ENCODE measurements at places on chromosomes 13 and 19.

DNA sequence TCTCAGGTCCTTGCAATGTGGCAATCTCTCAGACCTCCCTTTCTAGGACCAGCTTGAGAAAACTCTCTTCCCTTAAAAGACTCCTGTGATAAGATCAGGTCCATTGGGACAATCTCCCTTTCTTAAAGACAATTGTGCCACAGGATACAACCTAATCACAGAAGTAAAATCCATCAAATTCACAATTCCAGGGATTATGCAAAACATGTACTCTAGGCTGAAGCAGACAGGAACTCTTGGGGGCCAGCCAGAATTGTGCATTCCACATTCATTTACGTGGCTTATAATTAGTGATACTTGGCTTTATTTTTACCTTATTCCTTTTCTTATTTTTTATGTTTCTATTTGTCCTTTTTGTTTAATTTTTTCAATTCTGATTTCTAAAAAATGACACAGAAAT lies 257.9 kb downstream of the KLF12 start:
- DNase-seq: no peak

GRCh38 chr19:4851551-4852290 lies 15.7 kb downstream of the PLIN3 start:
- peak; percentile 57 for DNase-seq

DNA sequence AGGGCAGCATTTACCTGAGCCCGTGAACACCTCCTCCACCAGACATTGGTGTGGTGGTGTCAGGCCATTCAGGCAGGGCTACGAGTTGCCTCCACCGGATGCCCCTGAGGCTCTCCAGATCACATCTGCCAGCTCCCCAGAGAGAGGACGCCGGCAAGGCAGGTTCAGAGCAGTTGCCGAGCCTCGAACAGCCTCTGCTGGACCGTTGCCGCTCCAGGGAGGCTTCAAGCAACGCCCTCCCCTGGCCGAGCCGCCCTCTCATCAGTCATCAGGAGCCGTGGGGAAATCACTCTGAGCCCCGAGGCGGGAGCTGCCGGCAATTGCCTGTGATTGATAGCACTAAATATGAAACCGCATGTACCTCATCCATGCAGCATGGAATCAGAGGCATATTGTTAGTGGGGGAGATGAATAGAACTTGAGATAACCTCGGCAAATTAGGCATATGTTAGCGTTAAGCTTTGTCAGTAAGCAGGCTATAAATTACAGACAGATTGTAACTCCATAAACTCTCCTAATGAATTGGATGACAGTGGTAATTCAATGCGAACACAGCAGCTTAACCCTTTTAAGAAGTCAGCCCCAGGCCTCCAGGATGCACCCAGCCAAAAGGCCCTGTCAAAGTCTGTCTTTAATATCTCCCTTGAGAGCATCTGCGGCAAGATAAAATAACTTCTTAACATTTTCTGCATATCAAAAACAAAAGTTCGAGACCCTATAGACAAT lies 29.8 kb upstream of the SPACA7 start:
- DNase-seq: no peak

DNA sequence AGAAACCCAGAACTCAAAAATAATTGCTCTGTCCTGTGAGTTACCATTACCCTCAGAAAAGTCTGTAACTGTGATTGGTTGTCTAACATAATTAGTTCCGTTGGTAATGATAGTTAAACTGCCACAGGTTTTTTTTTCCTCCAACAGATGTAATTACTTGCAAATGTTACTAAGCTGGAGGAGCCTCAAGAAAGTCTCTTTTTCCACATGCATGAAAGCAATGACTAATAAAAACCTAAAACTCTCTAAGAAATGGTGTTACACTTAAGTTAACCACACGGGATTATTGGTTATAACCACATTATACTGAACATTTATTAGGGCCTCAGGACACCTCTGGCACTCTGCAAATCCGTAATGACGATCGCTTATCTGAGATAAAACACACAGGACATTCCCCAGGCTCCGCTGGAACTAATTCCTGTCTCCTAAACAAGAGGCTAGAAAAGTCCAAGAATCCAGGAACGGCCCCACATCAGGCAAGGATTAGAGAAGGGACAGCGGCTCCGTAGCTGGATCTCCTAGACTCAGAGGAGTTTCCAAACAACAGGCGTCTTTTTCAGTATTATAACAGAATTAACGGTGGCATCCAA lies 753 bp downstream of the ZNF235 start:
- no peak for DNase-seq

GRCh38 chr19:46630586-46631205 lies 5.3 kb downstream of the GNG8 start:
- no peak for DNase-seq

DNA sequence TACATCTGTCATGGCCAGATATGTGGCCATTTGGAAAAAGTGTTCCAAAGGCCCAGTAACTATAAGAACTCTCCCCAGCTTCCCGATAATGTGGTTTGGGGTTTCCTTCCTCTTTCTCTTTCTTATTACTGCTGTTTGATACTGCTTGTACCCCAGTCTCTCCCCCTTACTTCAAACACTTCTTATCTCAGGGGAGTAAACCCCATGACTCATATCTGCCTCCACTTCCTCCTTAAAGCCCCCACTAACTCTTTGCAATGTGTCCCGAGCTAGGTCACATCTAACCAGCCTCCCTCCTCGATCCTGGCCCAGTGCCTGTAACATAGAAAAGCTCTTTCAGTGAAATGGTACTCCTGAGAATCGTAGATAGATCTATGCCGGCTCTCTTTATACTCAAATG lies 82.4 kb upstream of the STARD13 start:
- no peak for DNase-seq

DNA sequence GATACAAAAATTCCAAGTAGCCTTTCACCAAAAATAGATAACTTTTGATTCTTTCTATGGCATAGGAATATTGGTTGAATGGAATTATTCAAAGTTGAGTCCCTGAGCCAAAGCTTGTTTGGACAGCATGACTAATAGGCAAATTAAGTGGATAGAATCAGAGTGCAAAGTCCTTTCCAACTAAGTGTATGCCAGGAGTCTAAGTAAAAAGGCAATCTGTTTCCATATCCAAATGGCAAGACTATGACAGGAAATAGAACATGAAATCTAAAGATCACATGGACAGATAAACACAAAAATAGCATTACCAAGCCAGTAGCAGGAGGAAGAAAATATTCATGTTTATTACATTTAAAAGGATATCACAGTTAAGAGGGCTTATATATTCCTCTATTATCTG lies 804.6 kb downstream of the SLITRK6 start:
- no peak for DNase-seq

DNA sequence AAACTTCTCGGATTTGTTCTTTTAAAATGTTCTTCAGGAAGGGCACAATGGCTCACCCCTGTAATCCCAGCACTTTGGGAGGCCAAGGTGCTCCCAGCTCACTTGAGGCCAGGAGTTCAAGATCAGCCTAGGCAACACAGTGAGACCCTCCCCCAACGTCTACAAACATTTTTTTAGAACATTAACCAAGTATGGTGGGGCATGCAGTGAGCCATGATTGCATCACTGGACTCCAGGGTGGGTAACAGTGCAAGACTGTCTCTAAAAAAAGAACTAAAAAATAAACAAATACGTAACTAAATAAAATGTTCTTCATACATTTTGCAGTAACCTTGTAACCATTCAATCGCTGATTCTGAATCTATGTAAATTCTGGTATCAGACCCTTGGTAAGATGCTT lies 2.1 kb upstream of the IPO5 start:
- DNase-seq: no peak

GRCh38 chr19:16325161-16325527 lies 518 bp downstream of the KLF2 start:
- peak; percentile 22 for DNase-seq

DNA sequence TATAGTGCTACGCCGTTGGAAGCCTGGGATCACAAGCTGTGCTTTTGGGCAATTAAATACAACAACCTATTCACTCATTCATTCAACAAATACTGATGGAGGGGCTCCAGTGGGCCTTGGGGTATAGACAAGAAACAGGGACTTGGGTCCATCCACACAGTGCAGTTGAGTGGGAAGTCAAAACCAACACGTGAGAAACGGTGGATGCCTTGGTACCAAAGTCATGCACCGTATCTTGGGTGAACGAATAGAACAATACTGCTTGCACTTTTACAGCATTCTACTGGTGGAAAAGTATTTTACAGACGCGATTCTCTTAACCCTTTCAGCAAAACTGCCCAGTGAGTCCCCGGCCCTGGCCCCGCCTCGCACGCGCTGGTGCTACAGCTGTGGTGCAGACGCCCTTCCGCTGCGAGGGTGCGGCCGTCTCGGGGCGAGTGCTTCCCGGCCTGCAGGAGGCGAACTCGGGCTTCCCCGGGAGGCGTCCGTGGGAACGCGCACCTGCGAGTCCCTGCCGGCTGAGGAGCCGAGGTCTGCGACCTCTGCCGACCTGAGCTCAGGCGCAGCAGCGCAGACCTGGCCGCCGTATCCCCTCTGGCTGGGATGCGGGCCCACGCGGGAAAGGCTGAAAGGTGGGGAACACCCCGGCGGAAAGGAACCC lies 8.3 kb downstream of the TNFRSF19 start:
- peak; percentile 39 for DNase-seq

- DNase-seq: no peak
These were observed 514 bp upstream of the ARGLU1 start for GRCh38 chr13:106568299-106569003.

DNA sequence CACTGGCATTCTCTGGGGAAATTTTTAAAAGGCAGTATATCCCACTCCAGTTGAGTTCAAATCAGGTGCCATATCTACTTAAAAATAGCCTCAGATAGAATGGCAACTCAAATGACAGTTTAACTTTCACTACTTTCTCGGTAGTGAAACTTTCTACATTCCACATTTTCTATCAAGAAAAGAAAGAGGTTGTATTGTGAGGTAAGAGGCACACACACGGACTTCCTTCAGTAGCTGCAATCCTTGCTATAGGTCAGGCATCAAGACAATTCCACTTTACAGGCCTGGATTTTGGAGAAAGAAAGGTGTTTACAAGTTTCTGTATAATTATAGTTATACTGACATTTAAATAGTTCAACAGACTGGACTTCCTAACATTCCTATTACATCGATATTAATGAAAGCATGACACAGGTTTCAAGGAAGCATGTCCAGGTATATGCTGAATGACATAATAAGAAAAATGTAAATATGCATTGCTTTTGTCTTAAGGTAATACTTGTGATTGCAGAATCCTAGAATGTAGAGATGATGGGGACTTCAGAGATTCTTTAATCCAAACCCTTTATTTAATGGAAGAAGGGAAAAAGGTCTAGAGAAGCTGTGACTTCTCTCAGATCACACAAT lies 5.2 kb downstream of the STARD13 start:
- DNase-seq: no peak

- no peak for DNase-seq
These were observed 20.4 kb downstream of the LMO7 start for GRCh38 chr13:75656425-75656989.

DNA sequence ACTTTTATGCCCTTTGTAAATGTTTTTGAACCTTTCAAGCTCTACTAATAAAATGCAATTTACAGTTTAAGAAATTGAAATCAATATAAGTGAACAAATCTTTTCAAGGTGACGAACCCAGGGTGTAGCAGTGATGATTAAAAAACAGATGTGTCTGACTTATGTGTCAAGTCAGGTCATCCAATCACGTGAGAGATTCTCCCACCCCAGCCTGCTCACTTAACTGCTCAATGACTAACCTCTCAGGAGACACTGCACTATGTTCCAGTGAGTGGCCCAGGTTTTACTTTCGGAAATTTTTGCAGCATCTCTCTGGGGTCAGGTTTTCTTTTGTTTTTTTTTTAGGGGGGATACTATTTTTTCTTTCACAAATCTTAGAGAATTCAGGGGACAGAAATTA lies 60.7 kb downstream of the ZNF429 start:
- no peak for DNase-seq

DNA sequence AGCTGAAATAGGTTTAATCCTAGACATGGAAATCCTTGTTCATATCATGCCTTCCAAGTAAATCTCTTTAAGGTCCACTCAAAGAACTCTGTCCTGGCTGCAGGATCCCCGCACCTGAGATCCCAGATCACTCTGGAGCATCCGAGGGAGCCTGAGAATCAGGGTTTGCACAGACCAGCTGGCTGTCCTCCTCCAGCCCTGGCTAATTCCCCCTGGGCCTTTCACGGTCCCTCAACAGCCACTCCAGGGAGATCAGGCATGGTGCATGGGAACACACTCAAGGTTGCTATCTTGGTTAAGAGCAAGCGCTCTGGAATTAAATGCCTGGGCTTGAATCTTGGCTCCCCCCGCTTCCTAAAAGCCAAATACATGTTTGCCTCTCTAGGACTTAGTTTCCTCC lies 130.8 kb downstream of the IRS2 start:
- no peak for DNase-seq

- no peak for DNase-seq
These were observed 1.7 kb downstream of the ITM2B start for GRCh38 chr13:48234566-48235340.

DNA sequence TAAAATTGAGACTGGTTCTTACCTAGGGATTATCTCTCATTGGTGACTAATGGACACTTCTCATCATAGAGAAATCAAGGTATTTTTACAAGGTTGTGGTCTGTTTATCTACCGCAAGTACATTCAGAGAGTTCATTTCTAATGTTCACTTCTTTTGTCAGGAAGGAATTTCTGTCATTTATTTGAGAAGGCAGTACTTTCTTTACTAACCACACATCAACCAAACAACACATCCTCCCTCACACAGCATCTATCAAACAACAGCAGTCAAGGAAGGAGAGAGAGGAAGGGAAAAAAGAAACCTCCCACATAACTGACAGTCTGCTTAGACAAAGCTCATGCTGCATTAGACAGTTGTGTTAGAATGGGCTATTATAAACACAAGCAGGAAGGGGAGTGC lies 182.3 kb upstream of the KLF12 start:
- no peak for DNase-seq

GRCh38 chr13:100230769-100231149 lies 141.9 kb downstream of the PCCA start:
- no peak for DNase-seq

- peak; percentile 17 for DNase-seq
These were observed 300.6 kb downstream of the COG6 start for GRCh38 chr13:39956036-39956435.

DNA sequence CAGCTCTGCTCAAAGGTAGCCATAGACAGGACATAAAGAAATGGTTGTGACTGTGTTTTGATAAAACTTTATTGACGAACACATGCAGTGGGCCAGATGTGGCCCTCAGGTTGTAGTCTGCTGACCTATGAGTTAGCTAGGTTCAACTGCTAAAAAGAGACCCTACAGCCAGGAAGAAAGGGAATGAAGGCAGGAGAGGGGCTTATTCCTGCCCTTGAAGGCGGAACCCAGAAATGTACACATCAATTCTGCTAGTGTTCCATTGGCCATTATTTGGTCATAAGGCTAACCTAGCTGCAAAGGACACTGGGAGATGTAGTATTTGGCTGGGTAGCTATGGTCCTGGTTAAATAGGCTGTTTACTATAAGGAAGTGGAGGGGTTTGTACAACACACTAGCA lies 18.0 kb downstream of the APBA3 start:
- no peak for DNase-seq

Measured in stimulated activated CD4-positive, alpha-beta T cell treated with anti-CD3 and anti-CD28 coated beads, TNF-alpha, amount 100 ng/mL, for 4 hours (primary cell).